ENCODE measurements at places on chromosomes 7 and 10. TPM values are rescaled to one million over a fixed set of nuclear protein-coding genes. Genes with fewer than 3 reads are reported as not detected.

- DNase-seq, result no peak
Measured at GRCh38 chr7:64869912-64870562, 33.0 kb upstream of the ZNF273 start.

DNA sequence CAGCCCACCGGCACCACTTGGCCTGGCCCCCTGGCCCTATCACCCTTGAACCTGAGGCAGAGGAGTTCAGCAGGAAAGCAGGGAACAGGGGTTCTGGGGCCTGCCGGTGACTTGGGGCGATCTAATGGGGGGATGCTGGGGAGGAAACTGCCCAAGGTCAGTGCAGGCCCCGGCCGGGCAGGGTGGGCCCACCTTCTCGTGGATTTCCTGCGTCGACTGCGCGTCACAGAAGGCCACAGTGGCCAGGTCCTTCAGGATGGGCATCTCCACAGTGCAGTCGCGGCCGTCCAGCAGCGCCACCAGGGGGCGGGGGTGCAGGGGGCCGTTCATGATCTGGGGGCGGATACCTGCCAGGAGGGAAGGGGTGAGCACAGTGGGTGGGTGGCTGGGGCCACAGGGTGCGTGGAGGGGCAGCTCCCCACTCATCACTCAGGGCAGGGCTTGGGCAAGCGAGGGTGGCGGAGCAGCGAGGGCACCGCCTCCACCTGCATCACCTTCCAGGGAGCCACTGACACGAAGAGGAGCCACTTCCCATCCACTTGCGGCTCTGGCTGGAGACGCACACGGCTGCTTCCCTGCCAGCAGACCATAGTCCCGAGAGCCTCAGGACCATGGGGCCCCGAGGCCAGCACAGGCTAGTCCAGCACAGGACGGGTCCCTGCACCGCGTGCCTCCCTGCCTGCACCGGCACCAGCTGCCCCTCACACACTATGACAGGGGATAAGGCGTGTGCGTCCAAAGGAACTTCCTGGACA lies 61.4 kb downstream of the ZRANB1 start:
- DNase-seq, result no peak

GRCh38 chr10:99711129-99711719 lies 20.7 kb downstream of the COX15 start:
- peak; percentile 78 for DNase-seq

- DNase-seq, result peak; percentile 75
Measured at GRCh38 chr10:30422981-30423654, 10.9 kb upstream of the MAP3K8 start.

DNA sequence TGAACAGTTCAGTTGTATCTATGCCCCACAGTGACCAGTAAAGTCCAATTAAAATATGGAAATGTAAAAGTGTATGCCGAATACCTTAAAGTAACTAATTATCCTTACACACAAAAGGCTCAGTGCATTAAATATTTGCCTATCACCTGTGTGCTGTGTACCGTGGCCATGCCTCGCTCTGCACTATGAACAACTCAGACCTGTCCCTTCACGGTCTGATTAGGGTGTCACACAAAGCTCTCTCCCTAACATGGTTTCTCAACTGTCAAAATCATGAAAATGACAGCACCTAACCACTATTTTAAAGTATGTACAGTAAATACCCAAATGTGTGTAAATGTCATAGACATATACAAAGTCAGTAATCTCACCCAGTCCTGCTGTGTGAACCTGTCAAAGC lies 43.1 kb downstream of the STK17A start:
- no peak for DNase-seq

- DNase-seq, result no peak
Measured at GRCh38 chr10:109450702-109451101, 472.6 kb downstream of the XPNPEP1 start.

DNA sequence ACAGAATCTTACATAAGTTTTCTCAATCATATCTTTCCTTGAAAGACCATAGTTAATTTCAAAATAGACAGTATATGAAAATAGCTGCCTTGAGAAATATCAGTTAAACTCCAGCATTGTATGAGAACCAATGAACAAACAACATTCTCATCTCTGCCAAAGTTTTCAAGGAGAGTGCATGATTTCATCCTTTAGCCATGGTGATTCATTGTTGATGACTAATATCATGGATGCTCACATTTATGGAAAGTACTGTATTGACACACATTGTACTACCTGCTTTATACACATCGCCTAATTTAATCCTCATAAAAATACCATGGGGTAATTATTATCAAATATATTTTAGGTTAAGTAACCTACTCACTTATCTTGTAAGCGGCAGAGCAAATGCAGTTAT lies 250.3 kb downstream of the CNTNAP2 start:
- DNase-seq, result no peak

DNA sequence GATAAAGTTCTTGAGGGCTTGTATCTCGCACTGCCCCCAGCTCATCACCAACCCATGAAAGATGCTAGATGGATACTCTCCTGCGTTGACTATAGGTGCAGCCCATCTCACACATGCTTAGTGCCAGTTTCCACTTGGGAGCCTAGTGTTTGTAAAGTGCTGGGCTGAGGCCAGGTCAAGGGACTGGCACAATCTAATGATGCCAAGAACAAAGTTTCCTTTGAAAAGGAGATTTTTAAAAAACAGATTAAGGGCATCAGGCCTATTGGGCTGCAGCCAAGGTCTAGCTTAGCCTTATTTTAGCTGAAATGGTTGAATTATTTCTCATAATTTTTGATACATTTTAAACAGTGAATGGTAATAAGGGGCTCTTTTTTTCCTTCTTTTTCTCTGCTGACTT lies 259.0 kb downstream of the ADRA2A start:
- no peak for DNase-seq

- DNase-seq, result no peak
Measured at GRCh38 chr7:45712872-45713668, 138.9 kb downstream of the ADCY1 start.

DNA sequence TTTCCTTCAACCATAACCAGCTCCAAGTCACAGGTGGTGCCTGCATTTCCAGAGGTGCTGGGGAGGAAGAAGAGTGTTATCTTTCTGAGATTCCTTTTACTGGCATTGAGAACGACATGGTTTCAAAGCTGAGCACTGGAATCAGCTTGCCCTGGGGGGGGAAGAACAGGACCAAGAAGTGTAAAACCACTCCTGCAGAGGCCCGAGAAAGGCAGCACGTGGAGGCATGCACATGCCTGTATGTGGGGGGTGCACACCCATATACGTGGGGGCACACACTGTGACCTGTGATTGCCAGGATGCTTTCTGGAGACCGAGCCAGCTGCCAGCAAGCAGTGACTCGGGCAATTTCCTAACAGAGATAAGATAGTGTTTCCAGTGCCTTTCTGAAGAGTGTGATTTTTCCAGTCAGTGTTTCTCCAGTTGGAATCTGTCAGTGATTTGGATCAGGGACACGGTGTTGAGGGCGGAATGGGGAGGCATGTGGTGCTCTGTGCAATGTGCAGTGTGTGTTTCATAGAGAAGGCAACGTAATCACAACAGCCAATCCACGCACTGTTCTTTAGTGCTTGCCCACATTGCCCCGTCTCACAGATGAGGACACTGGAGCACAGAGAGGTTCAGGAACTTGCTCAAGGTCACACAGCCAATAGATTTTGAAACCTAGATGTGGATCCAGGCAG lies 4.2 kb downstream of the LRRC27 start:
- DNase-seq, result no peak

DNA sequence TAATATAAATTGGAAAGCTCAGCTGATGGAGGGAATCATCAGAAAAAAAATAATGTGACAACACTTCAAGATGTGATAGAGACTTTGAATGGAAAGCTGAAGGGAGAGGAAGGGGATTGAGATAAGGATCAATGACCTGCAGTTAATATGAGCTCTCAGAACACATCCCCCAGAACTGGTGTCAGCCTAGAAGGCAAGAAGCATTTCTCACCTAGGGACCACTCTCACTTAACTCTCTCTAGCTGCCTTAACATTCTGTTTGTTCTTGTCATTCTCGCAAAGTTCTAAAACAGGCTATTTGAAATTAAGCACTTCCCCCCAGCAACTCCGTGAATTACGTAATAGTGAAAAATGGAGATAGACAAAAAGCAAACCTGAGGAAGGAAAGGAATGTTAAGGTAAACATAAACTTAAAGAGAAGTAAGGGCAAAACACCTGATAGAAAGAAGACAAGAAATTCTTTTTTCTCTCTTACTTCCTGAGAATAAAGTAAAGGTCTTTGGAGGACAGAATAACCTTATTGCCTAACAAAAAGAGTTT lies 1.2 kb upstream of the MPP7 start:
- DNase-seq, result no peak

DNA sequence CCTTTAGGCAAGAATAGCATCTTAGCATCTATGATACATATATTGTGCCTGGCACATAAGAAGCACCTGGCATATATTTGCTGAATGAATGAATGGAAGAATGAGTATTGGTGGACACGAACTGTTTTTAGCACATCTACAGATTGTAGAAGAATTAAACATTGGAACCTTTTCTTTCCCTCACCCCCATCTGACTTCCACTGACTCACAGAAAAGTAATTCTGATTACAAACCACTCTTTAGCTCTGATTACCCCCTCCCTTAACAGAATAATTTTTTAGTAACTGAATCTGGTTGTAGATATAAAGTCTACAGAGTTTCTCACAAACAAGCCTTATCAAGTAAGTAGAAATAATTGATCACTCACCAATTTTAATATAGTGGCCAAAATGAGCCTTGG lies 31.9 kb downstream of the SLC26A4 start:
- DNase-seq, result peak; percentile 19

DNA sequence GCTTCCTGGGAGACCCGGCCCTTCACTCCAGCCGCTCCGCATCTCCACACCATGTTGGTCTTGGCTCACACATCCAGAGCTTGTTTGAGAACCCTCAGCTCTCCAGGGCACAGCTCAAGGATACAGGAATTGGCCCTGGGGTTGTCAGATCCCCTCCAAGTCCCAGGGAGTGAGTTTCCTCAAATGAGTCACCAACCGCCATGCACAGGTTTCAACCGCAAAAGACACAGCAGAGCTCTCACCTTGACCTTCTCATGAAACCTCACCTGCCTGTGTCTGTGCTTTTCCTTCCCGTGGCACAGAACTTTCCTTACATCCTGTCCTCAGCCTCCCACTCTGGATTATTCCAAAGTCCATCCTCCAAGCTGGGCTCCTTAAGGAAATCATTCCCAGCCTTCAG lies 20.6 kb downstream of the AZGP1 start:
- no peak for DNase-seq

- no peak for DNase-seq
Measured at GRCh38 chr10:109972372-109973001, 35.3 kb upstream of the ADD3 start.

GRCh38 chr10:133324857-133325260 lies 11.8 kb downstream of the CALY start:
- no peak for DNase-seq

DNA sequence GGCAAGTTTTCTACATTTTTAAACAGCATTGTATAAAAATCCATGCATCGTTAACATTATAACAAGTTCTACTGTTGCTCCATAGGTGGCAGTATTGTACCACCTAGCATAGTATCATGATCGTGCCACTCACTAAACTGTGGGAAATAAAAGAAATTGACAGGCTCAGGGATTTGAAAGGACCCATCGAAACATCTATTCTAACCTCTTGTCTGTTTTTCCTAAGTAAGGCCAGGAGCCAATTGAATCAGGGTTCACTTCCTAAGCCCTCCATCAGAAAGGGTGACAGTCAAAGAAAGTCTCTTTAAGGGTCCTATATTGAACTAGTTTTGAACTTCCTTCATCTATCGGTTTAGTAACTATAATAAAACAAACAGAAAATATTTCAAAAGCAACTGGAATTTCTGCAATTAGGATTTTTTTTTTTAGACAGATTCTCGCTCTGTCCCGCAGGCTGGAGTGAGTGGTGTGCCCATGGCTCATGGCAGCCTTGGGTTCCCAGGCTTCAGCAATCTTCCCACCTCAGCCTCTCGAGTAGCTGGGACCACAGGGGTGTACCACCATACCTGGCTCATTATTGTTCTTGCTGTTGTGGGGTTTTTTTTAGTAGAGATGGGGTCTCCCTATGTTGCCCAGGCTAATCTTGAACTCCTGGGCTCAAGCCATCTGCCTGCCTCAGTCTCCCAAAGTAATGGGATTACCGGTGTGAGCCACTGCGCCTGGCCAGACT lies 9.4 kb downstream of the HACD1 start:
- DNase-seq, result peak; percentile 53

DNA sequence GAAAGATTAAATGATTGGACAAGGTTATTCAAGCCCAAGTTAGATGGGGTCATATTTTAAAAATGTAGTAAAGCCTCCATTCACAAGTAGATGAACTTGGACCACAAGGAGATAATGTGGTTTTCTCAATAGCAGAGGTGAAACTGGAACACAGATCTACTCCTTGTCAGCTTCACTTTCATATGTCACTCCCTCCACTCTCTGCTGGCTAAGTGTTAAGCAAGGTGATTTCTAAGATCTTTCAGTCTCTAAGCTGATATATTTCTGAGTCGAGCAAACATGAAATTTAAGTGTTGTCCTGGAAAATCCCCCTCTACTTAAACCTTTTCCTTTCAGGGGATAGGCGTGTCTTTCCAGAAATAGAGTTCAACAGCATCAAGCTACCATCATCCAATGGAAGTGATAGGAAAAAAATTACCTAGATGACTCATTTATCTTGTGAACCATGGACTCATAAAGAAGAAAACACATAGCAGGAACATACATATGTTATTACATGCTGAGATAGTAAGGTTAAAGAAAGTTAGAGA lies 275.0 kb downstream of the PTEN start:
- no peak for DNase-seq

DNA sequence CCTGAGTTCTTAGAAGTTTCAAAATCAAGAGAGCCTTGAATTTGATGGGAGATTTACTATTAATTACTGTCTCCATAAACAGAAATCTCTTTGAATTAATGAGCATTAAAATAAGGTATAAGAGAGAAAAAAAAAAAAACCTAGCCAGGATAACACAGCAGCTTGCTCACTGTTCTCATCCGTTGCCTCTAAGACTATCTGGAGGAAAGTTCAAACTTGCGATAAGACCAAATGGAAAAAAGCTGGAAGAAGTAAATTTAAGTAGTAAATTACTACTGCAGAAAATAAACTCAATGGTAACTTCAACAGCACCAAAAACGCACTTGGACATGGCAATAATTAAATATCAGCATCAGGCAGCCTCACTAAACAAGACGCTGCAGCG lies 36.7 kb downstream of the GNA12 start:
- no peak for DNase-seq

GRCh38 chr10:34739915-34740314 lies 75.2 kb downstream of the PARD3 start:
- DNase-seq, result peak; percentile 41

DNA sequence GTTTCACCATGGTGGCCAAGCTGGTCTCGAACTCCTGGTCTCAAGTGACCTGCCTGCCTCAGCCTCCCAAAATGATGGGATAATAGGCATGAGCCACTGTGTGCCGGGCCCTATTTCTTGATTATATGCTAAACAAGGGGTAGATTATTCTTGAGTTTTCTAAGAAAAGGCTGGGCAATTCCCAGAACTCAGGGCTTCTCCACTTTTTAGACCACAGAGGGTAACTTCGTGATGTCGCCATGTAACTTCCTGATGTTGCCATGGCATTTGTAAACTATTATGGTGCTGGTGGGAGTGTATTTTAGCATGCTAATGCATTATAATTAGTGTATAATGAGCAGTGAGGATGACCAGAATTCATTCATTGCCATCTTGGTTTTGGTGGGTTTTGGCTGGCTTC lies 35.8 kb downstream of the OTUD1 start:
- DNase-seq, result no peak

H2BK1 gene
- not detected for total RNA-seq

UCN3 gene
- not detected for total RNA-seq

ELOVL3 gene
- total RNA-seq, result not detected

CNPY1 gene
- not detected for total RNA-seq

AP3M1 gene
- total RNA-seq, result 50.4 TPM

SEMA3C gene
- total RNA-seq, result 62.2 TPM

HOXA4 gene
- 1.2 TPM for total RNA-seq

CTAGE4 gene
- not detected for total RNA-seq

SLC29A3 gene
- total RNA-seq, result 3.4 TPM

SFTPD gene
- total RNA-seq, result not detected
